ENCODE measurements at places on chromosomes 5 and 9.

- peak; percentile 45 for DNase-seq
These were observed 288.9 kb downstream of the RAB3C start for GRCh38 chr5:58871648-58872242.

- no peak for DNase-seq
These were observed 786 bp upstream of the TSSK1B start for GRCh38 chr5:113435575-113435974.

DNA sequence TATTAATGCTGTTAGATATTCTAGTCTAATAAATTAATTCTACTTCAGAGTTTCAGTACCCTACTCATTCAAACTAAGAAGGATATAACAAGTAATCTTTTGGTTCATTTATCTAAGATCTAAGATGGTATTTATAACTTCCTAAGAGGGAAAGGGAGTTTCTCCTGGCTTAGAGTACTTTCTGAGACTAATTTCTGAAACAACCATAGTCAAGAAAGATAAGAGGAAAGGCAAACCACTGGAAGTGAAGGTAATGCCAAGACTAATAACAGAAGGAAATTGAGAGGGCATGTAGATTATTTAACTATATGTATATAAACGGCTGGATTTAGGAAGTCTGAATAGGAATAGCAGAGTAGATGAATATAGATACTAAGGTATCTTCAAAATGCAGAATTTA lies 112.4 kb upstream of the ACOT12 start:
- no peak for DNase-seq

DNA sequence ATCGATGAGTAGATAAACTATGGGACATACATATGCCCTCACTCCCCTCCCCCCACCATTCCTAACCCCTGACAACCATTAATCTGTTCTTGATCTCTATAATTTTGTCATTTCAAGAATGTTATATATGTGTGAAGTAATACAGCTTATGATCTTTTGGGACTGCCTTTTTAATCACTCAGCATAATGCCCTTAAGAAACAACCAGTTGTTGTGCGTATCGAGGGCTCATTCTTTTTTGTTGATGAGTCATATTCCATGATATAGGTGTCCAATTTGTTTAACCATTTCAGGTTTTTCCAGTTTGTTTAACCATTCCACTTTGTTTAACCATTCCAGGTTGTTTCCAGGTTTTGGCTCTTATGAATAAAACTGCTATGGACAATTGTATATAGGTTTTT lies 75.6 kb downstream of the ARHGEF28 start:
- DNase-seq = no peak

GRCh38 chr9:94602666-94603065 lies 9.0 kb upstream of the FBP2 start:
- no peak for DNase-seq

DNA sequence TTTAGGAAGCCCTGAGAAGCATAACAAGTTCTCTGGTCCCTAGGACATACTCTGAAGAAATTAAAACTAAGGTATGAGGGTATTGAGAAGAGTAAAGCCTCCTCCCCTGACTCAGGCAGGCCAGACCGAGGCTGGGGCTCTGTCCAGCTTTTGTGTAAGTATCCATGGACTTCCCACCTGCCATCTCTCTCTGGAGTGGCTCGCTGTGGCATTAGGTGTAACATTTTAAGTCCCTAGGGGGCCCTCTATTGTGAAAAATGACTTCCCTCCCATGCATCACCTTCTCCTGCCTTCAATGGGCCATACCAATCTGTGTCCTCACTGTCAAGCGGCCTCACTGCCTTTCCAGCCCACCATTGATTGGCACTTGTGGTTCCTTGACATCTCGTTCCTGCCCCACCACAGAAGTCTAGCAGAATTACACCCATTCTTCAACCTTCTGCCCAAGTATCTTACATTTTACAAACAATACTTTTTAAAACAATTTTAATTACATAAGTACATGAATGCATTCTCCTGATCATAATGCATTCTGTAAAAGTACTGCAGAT lies 205.5 kb downstream of the SLIT3 start:
- no peak for DNase-seq

- no peak for DNase-seq
These were observed 73.6 kb downstream of the TLR4 start for GRCh38 chr9:117777823-117778222.

- DNase-seq = peak; percentile 29
These were observed 6.8 kb downstream of the HBEGF start for GRCh38 chr5:140339636-140340035.

DNA sequence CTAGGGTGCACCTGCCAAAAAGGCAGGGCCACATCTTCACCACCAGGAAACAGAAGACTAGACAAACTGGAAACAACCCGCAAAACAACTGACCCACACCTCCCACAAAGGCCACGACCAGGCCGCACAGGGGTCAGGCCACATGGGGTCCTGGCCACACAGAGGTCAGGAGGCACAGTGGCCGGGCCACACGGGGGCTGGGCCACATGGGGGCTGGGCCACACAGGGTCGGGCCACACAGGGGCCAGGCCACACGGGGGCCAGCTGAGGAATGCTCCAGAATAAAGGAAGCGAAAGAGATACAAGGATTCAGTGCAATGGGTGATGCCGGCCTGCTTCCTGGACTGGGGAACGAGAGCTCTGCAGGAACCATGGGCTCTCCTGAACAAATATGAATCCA lies 91.6 kb downstream of the OLFM1 start:
- no peak for DNase-seq

- DNase-seq = no peak
These were observed 21.8 kb downstream of the IRF1 start for GRCh38 chr5:132468656-132469379.

GRCh38 chr5:154923441-154924430 lies 14.3 kb downstream of the GEMIN5 start:
- DNase-seq = no peak

- DNase-seq = no peak
These were observed 46.5 kb downstream of the EBF1 start for GRCh38 chr5:159053216-159053615.

DNA sequence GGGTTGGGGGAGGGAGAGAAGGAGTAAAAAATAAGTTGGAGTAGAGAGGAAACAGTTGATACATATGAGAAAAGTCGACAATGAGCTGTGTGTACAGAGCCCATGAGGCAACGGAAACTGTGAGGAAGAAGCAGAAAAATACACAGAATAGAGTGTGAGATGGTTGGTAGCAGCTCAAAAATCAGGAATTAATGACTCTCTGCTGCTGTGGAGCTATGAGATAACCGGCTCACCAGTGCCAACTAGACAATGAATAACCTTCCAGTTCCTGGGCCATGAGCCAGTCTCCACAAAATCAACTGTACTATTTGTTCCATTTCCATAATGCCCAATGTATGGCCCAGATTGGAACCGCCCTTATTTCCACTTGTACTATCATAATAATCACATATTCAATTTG lies 53.1 kb upstream of the NREP start:
- DNase-seq = no peak

DNA sequence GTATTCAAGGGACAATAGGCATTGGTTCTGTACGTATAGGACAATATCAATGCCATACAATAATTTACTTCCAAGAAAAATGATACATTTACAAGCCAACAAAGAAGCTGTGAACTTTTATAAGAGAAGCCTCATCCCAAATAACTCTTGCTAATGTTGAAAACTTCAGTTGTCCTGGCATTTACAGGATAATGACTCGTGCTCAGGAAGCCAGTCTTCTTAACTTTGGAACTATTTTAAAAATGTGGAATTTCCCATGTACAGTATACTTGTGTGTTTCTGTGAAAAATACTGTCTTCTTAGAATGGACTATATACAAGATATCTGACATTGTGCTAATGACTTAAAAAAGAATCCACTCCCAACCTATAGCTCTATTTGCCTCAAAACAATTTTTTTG lies 1479.3 kb upstream of the CDH9 start:
- no peak for DNase-seq

- DNase-seq = no peak
These were observed 7.7 kb downstream of the CDK7 start for GRCh38 chr5:69242215-69242927.

- DNase-seq = no peak
These were observed 230.0 kb upstream of the RGMB start for GRCh38 chr5:98543490-98543889.

GRCh38 chr5:51095486-51095885 lies 287.8 kb upstream of the ISL1 start:
- no peak for DNase-seq

- DNase-seq = no peak
These were observed 435.1 kb downstream of the SPATA31D1 start for GRCh38 chr9:82423700-82424099.

- DNase-seq = no peak
These were observed 167.2 kb downstream of the C9orf152 start for GRCh38 chr9:110040788-110041187.

DNA sequence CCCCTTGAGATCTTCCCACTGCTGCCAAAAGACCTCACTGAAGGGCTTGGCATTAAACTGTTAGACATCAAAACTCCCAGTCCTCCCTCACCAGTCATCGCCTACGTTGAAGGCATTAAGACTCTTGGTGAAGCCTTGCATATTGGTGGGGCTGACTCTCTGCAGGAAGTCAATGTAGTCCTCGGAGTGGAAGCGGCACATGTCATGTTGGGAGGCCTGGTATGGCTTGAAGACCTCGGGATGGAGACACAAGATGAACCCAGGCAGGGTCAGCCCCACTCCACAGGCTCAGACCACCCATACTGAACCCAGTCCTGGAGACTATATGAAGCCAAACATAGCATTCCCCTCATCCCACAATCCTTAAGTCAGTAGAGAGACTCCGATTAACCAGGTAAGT lies 1.9 kb downstream of the HDAC3 start:
- no peak for DNase-seq

DNA sequence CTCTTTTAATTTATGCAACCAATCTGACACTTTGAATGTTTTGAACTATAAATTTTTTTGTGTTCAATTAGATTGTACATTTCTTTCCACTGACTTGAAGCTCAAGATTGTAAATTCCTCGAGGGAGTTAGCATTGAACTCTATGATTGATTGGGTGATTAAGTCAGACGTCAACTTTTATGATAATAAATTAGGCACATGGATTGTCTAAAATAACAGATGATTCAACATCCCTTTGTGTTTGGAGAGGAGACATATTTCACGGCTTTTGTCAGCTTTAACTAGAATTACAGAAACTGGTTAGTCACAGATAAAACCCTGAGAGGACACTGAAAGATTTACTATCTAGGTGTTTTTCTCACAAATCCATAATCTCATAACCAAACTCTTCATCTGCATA lies 32.7 kb upstream of the TXNDC8 start:
- no peak for DNase-seq

- DNase-seq = peak; percentile 34
These were observed 506.5 kb downstream of the DMAC1 start for GRCh38 chr9:7293091-7293490.

DNA sequence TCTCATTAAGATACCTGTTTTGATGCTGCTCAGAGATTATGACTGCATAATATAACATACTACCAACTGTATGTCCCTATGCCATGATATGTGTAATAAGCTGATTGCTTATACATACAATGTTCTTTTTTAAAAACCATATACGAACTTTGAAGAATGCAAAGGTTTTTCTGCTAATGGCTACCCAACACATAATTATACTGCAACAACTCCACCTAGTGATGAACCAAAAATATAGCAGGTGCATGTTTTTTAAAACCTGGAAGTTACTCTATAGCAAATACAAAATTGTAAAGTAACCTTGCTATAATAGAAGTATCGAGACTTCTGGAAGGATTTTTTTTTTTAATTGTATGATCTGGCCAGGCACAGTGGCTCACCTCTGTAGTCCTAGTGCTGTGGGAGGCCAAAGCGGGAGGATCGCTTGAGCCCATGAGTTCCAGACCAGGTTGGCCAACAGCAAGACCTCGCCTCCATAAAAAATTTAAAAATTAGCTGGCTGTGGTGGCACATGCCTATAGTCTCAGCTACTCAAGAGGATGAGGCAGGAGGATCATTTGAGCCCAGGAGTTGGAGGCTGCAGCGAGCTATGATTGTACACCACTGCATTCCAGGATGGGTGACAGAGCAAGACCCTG lies 49.1 kb downstream of the HOMER1 start:
- DNase-seq = peak; percentile 31

DNA sequence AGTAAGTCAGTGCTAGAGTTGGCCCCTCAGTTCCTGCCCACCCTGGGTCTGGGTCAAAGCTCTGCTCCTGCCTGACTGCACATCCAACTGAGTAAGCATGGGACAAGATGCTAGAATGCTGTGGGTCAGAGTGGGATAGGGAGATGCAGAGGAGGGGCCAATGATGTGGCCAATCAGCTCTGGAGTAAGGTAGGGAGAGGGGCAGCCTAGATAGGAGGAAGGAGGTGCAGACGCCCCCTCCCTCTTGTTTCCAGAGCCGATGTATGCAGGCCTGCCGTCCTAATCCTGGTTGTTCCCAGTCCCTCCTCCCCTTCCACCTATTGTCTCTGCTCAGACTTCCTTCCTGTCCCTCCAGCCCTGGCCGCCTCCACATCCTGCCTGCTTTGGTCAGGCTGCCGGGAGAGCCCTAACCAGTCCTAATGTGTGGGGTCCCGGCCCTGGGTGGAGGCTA lies 1.3 kb downstream of the ARAP3 start:
- DNase-seq = no peak

DNA sequence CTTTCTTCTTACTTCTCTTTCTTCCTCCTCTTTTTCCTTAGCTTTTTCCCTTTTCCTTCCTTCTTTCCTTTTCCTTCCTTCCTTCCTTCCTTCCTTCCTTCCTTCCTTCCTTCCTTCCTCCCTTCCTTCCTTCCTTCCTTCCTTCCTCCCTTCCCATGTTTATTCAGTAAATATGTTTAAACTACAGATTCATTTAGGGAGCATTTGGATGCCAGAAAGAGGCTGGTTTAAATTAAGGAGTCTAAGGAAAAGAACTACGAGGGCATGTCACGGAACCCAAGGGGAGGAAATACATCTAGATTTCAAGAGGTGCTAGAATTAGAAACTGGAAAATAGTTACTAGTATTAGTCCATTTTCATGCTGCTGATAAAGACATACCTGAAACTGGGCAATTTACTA lies 320.0 kb upstream of the ARRDC3 start:
- no peak for DNase-seq

- no peak for DNase-seq
These were observed 174.1 kb downstream of the KDM4C start for GRCh38 chr9:6931913-6932312.

GRCh38 chr5:135980620-135981019 lies 25.8 kb upstream of the LECT2 start:
- no peak for DNase-seq

DNA sequence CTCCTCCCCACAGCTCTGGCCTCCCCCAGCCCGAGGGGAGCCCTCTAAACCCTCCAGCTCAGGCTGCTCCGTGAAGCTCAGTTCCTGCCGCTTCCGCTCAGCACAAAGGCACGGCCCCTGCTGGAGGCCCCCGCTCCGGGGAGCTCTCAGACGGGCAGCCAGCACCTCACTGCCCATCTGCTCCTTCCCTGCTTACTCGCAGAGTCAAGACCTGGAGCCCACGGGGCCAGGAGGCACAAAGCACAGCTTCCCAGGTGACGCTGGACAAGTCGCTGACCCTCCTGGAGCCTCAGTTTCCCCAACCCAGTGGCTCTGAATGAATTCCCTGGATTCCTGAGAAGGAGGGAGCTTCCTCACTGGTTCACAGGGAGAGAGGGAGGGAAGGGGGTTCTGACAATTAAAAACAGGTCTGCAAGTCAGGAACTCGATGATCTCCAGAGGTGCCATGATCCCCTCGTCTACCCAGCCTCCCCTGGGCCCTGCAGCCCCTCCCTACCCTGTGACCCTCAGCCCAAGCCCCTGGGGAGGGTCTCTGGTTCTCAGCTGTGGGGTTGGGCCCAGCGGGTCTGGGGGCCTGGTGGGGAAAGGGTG lies 36.2 kb downstream of the VAV2 start:
- DNase-seq = peak; percentile 24
